Cerebellum (tissue), 4 donors: ENCODE measurements at places on chromosomes 13 and 19.

DNA sequence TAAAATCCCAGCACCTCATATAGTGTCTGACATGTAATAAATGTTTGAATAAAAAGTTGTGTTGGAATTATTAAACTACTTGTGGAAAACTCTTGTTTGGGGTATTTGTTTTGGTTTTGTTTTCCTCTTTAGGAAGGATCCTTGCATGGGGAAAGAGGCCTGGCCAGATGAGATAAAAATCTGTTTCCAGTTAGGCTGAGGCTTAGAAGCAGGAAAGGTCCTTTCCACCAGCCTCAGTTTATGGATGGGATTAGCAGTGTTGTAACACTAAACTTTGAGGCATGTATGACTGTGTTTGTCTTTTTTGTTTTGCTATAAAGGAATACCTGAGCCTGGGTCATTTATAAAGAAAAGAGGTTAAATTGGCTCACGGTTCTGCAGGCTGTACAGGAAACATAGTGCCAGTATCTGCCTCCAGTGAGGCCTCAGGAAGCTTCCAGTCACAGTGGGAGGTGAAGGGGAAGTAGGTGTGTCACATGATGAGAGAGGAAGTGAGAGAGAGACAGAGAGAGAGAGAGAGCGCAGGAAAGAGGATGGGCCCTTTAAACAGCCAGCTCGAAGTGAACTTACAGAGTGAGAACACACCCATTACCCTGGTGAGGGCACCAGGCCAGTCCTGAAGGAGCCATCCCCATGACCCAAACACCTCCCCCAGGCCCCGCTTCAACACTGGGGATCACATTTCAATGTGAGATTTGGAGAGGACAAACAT is 21.6 kb downstream of the SPATA13 start:
- DNase-seq = no peak

DNA sequence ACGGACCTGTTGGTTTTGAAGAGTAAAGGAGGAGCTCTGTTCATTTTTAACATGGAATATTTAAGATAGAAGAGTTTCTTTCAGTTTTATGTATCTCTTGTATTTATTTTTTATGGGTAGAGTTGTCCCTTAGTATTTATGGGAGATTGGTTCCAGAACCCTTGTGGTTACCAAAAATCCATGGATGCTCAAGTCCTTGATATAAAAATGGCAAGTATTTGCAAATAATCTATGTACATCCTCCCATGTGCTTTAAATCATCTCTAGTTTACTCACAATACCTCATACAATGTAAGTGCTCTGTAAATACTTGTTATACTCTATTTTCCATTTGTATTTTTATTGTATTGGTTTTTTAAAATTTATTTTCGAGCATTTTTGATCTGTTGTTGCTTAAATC is 63.1 kb downstream of the TM9SF2 start:
- DNase-seq = no peak

GRCh38 chr19:21321996-21322395 is 7.2 kb downstream of the ZNF708 start:
- no peak for DNase-seq

- DNase-seq = peak; percentile 86
These were observed 9.8 kb upstream of the ZNF627 start for GRCh38 chr19:11587302-11587974.

GRCh38 chr19:31591258-31591657 is 242.0 kb upstream of the TSHZ3 start:
- DNase-seq = no peak

GRCh38 chr13:64553411-64554129 is 2676.6 kb downstream of the PCDH9 start:
- DNase-seq = no peak

DNA sequence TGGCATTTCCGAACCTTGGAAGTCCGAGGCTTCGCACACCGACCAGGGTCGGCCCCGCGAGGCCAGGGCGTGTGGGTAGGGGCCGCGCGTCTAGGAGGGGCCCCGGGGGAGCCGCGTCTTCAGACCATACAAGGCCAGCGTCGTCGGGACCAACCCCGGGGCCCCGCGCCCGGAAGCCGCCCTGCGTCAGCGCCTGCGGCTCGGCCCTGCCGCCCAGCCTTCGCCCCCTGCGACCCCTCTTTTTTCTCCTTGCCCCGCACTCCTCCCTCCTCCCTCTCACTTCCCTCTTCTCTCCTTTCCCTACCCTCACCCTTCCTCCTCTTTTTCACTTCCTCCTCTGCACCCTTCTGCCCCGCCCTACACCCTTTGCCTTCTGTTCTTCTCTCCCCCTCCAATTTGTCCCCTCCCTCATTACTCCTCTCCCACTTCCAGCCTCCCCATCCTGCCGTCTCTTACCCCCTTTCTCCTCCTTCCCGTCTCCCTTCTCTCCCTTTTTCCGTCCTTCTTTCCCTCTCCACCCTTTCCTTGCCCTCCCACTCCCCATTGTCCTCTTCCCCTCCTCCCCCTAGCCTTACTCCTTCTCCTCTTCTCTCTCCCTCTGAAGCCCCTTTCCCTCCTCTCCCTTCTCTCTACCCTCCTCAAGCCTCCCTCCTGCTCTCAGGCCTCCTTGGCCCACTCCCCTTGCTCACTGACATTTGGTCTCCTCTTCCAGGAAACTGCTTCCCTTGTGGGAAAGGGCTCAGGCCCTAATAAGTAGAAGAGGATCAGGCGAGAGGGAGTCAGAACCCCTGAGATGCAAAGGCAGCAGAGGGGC is 2.2 kb upstream of the PLEKHG2 start:
- peak; percentile 45 for DNase-seq

- no peak for DNase-seq
These were observed 16.2 kb downstream of the MCF2L start for GRCh38 chr13:112984954-112985802.

- no peak for DNase-seq
These were observed 527.5 kb downstream of the DCT start for GRCh38 chr13:93951951-93952350.

DNA sequence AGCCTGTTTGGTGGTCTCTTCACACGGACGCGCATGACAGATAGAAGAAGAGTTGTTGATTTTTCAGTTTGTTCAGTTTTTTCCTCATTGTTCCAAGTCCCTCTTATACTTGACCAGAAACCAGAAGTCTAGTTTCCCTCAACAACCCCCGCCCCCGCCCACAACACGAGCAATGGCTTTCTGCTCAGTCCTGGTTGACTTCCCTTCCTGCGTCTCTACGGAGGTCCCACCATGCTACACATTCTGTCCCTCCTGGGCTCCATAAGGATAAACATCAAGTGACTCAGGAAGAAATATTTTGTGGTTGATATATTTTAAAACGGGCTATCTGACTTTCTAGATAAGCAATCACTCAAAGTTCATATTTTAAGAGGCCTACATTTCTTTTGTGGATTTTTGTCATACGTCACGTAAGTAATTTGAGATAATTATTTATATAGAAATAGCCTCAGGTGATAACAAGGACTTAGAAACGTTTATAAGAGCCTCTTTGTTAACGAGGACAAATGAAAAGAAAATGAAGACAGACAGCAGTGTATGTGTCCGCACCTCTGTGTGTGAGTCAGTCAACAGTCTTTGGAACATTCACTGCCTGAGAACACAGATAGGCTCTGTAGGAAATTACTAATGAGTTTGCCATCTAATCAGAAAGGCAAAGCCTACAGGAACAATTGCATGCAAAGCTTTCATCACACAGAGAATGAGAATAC is 214.4 kb downstream of the RAP2A start:
- no peak for DNase-seq

DNA sequence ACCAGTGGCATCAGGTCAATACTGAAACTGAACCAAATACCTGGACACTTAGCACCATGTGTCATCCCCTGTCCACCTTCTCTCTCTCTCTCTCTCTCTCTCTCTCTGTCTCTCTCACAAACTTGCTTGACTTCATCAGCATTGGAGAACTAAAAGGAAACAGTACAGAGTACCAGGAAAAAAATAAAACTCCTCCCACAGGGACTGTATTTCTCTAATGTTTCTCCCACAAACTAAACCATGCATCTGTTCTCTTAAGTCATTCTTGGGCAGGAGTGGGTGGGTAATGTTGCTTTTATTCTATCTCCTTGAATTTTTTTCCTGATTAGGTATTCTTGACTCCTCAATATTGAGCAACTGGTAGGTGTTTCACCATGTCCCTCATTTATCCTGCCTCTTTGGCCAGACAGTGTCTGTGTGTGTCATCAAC is 112.9 kb upstream of the CACNA1A start:
- no peak for DNase-seq

- no peak for DNase-seq
These were observed 237.6 kb upstream of the IRS2 start for GRCh38 chr13:110023729-110024644.

GRCh38 chr13:41610404-41610803 is 153.1 kb downstream of the RGCC start:
- DNase-seq = no peak

- DNase-seq = peak; percentile 68
These were observed 76.0 kb upstream of the LSM14A start for GRCh38 chr19:34096020-34096915.

DNA sequence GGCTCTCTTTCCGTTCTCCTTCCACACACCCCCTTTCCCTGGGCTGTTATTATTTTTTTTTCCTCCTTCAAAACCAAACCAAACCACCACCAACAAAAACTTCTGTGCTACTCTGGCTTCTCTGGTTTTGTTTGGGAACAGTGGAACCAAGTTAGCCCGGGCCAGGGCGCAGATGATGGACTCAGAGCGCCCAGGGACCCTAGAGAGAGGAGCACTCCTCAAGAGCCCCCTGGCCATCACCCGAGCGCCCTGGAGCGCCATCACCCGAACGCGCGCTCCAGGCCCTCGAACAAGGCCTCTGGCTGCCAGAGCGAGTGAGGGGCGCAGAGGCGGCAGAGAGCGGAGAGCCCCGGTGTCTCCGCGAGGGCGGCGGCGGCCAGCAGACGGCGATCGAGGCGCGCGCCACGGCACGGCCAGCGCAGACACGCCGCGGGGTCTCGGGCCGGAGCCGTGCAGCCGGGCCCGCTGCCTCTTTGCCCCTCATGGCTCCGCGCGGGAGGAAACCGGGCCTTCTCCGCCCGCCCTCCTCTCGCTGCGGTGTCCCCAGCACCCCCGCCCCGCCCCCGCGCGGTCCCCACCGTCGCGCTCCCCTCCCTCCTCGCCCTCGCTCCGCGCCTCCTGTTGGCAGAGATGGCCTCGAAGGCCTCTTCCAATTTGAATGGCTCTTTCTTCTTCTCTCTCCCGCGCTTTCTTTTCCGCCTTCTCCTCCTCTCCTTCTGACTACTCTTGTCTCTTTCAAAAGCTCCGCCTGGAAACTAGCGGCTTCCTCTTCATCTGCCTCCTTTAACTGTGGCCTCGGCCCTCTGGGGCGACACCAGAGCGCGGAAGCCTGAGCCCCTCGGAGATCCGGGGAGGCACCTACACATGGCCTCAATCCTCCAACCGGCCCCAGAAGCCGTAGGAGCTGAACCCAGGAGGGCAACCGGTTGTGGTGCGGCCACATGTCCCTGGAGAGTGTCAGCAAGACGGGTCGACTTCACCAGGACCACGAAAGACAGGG is 4.1 kb upstream of the SOX1 start:
- DNase-seq = no peak

GRCh38 chr19:53789708-53790678 is 34.1 kb downstream of the NLRP12 start:
- no peak for DNase-seq
